T-helper 2 cell treated with Interferon-gamma antibody and Interleukin-4, amounts not matched to agents 5 μg/mL and 100 μg/mL, for 36 hours (primary cell): ENCODE measurements at places on chromosomes 5 and 9.

DNA sequence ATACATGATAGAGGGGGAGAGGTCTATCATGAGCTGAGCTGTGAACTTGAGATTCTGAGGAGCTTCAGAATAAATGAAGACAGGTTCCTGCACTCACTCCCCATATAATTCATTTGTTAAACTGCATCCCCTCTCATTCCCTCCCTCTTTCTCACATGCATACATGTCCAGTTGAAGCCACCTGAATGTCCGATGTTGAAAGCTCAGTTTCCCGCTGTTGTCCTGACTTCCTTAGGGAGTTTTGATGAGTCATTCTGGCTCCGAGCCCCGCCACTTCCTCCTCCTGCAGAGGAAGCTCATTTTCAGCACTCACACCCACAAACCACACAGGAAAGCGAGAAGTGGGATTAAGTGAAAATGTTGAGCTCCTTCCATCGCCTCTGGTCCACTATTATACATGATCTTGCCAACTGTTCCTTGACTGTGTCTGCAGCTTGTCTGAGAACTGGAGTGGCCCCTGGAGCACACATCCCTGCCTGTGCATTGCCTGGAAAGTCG is 121.2 kb downstream of the CEMIP2 start:
- H3K27ac ChIP-seq = peak overlapping the region; percentile 29
- peak; percentile 7 for DNase-seq
- H3K27me3 ChIP-seq = peaks cover 30% of the 10 kb centered on the region
- H3K4me3 ChIP-seq = peak overlapping the region; percentile 69
- peaks cover 31% of the 10 kb centered on the region for H3K4me1 ChIP-seq

DNA sequence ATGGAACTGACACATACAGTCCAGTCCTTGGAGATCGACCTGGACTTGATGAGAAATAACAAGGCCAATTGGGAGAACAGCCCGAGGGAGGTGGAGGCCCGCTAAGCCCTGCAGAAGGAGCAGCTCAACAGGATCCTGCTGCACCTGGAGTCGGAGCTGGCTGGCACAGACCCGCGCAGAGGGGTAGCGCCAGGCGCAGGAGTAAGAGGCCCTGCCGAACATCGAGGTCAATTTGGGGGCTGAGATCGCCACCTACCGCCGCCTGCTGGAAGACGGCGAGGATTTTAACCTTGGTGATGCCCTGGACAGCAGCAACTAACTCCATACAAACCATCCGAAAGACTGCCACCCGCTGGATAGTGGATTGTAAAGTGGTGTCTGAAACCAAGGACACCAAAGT is 1610.1 kb upstream of the ACO1 start:
- H3K27ac ChIP-seq = no peak overlapping the region
- no peak for DNase-seq
- H3K36me3 ChIP-seq = no peaks in the 10 kb centered on the region
- H3K4me1 ChIP-seq = no peaks in the 10 kb centered on the region
- no peak overlapping the region for H3K4me3 ChIP-seq

GRCh38 chr5:88142636-88142885 is 126.1 kb downstream of the TMEM161B start:
- H3K4me3 ChIP-seq = no peak overlapping the region
- no peak overlapping the region for H3K27ac ChIP-seq
- DNase-seq = no peak
- H3K4me1 ChIP-seq = peaks cover 11% of the 10 kb centered on the region
- peaks cover 24% of the 10 kb centered on the region for H3K27me3 ChIP-seq
- H3K36me3 ChIP-seq = no peaks in the 10 kb centered on the region

GRCh38 chr9:108271236-108271635 is 584.5 kb downstream of the ACTL7B start:
- no peaks in the 10 kb centered on the region for H3K36me3 ChIP-seq
- no peak for DNase-seq
- no peaks in the 10 kb centered on the region for H3K4me1 ChIP-seq
- H3K27ac ChIP-seq = no peak overlapping the region
- no peak overlapping the region for H3K4me3 ChIP-seq

GRCh38 chr5:112560371-112560770 is 141.3 kb upstream of the EPB41L4A start:
- no peak overlapping the region for H3K4me3 ChIP-seq
- no peaks in the 10 kb centered on the region for H3K36me3 ChIP-seq
- DNase-seq = no peak
- no peaks in the 10 kb centered on the region for H3K4me1 ChIP-seq

- DNase-seq = no peak
- no peak overlapping the region for H3K4me3 ChIP-seq
- H3K27me3 ChIP-seq = peaks cover 6% of the 10 kb centered on the region
- H3K4me1 ChIP-seq = no peaks in the 10 kb centered on the region
Observed at GRCh38 chr5:173751266-173751600, 134.8 kb upstream of the BOD1 start.

- H3K4me1 ChIP-seq = peaks cover 4% of the 10 kb centered on the region
- no peaks in the 10 kb centered on the region for H3K36me3 ChIP-seq
- no peak overlapping the region for H3K4me3 ChIP-seq
Observed at GRCh38 chr9:136762915-136763648, 1.2 kb downstream of the LCN15 start.

- peak overlapping the region; percentile 84 for H3K27ac ChIP-seq
- peaks cover 86% of the 10 kb centered on the region for H3K4me1 ChIP-seq
- DNase-seq = no peak
- peak overlapping the region; percentile 72 for H3K4me3 ChIP-seq
- no peaks in the 10 kb centered on the region for H3K27me3 ChIP-seq
Observed at GRCh38 chr9:89412951-89413350, 85.0 kb downstream of the SEMA4D start.
